ENCODE measurements at places on chromosomes 5 and 9.

- no peak for DNase-seq
These were observed 10.7 kb downstream of the PHYKPL start for GRCh38 chr5:178221853-178222252.

DNA sequence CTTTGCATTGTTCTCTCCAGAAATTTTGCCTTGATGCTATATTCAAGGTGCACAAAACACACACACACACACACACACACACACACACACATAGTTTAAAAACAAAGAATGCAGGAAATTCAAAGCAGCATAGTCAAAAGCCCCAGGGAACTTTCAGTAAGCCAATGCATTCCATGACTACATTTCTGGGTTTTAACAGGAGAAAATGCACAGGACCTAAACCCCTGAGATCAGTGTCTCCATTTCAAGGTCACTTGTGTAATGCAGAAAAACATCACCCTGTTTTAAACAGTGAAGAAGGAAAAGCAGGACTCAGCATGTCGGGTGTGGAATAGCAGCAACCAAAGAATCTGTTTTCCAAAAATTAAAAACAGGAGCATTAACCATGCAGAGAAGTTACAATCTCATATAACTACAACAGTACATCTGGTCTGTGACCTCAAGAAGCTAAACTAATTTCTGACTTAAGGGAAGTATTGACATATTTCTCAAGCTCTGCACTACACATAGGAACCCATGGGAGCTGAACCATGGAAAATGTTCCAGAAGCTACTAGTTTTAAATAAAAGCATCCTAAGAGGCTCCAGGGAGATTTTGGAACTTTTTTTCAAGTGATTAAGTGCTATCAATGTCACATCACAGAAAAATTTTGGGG is 296.7 kb downstream of the HINT1 start:
- peak; percentile 78 for DNase-seq

DNA sequence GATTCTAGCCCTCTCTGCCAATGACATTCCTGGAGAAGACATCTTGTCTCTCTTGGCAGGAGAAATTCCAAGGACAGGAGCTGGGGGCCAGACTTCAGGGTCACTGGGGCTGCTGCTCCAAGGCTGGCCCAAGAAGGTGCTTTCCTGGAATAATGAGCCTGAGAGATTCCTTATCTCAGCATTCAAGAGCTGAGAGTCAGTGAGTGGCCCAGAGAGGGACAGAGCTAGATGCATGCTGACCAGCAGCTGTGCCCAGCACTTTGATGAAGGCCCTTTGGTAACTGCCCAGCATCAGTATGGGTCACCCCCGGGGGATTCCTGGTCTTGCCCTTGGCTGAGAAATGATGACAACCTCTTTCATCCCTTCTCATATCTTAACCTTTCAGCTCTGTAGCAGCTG is 47.7 kb upstream of the CTNNA1 start:
- DNase-seq = no peak

DNA sequence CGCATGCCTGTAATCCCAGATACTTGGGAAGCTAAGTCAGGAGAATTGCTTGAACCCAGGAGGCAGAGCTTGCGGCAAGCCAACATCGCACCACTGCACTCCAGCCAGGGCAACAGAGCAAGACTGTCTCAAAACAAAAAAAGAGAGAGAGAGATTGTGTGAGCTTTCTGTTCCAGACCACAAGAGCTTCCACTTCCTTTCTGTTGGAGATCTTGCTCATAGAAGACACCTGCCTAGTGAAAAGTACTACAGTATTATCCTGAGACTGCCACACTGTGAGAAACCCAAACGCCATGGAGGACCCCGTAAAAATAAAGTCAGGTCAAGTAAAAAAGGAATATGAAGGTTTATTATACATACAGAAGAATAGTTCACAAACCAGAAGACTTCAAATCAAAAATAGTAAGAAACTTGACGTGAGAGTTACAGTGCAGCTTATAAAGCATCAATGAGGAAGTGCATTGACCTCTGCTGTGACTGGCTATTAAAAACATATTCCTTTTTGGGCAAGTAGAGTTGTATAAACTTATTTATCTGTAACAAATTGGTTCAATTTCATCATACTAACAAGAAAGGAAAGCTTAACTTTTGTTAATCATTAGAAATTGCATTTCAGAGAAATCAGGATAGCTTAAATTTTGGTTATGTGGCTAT is 4.3 kb upstream of the EMB start:
- DNase-seq = no peak

- DNase-seq = no peak
These were observed 1922.1 kb upstream of the WWC1 start for GRCh38 chr5:166369346-166369745.

- no peak for DNase-seq
These were observed 13.4 kb downstream of the ADAM19 start for GRCh38 chr5:157562111-157562581.

- no peak for DNase-seq
These were observed 207.9 kb downstream of the CNTLN start for GRCh38 chr9:17342696-17343095.

- peak; percentile 28 for DNase-seq
These were observed 60.1 kb downstream of the GADD45G start for GRCh38 chr9:89664896-89665329.

DNA sequence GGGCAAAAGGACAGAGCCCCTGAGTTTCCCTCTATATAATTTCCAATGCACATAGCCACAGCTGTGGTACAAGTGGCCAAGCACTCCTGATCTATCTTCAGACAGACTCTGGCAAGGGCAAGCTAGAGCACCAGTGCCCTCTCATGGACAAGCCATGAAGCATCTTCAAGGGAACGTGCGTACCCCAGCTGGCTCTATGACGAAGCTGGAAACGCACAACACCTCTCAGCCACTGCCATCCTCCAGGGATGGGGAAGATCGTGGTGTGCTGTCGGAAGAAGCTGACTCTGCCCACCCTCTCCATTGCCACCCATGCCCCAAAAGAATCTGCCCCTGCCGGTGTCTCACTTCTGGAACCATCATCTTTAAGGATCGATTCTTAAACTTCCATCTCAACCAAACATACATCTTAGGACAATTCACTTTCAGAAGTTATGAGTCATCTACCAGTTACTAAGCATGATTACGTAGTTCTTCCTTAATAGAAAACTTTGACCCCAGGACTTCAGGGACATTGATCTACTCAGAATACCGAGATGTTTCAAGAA is 482.9 kb downstream of the AGTPBP1 start:
- peak; percentile 45 for DNase-seq

DNA sequence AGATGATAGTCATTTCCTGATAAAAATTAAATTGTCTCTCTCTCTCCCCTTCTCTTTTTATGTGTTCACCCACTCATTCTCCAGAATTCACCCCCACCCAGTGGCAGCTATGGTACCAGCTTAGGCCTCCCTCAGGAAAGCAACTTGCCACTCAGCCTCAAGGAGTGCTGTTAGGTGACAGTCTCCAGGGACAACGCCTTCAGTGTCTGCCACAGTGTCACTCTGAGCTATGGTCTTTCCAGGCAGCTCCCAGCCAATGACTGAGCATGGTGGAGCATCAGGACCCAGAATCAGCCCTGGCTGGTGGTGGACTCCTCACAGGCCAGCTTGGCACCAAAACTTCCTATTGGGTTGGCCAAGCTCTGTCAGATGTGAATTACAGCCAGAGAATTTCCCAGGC is 140.9 kb upstream of the PIK3R1 start:
- DNase-seq = no peak

- no peak for DNase-seq
These were observed 436.5 kb downstream of the KIAA0825 start for GRCh38 chr5:94181895-94182294.

- no peak for DNase-seq
These were observed 128.0 kb upstream of the IL12B start for GRCh38 chr5:159458217-159458711.

DNA sequence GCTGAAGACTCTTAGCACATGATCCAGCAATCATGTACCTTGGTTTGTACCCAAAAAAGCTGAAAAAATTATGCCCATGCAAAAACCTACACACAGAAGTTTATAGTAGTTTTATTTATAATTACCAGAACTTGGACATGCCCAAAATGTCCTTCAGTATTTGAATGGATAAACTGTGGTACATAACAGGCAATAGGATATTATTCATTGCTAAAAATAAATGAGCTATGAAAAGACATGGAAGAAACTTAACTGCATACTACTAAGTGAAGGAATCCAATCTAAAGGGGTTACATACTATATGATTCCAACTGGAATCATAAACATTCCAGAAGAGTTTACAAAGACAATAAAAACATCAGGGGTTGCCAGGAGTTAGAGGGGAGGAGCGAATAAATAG is 25.6 kb downstream of the FBXL17 start:
- no peak for DNase-seq

DNA sequence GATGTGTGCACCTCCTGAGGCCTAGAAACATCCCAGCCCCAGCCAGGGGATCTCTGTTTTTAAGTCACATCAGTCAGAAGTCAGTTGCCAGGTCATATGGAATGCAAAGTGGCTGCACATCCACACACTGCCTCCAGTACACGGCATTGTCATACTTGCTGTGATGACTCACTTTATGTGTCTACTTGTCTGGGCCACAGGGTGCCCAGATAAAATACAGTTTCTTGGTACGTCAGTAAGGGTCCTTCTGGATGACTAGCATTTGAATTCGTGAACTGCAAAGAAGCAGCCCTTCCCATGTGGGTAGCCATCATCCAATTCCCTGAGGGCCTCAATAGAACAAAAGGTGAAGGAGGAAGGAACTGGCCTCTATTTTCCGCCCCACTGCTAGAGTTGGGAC is 27.7 kb downstream of the AUH start:
- DNase-seq = peak; percentile 9

DNA sequence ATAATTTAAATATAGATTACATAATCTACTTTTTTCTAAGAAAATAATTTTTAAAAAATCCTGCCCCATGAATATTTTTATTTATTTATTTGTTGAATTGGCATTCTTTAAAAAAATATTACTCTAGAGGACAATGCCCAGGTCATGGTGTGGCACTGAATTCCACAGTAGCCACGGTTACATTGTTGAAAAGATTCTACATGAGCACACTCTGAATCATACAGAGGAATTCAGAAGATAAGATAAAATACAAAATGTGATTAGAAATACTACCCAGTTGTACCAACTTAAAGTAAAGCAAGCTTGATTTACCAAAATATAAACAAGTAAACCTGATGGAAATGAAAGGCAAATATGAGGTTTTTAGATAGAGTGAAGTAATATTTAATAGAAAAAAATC is 183.7 kb downstream of the HCN1 start:
- DNase-seq = no peak

GRCh38 chr5:78647838-78648358 is 674 bp downstream of the LHFPL2 start:
- no peak for DNase-seq

- peak; percentile 10 for DNase-seq
These were observed 33.6 kb downstream of the ERMP1 start for GRCh38 chr9:5799314-5799713.

DNA sequence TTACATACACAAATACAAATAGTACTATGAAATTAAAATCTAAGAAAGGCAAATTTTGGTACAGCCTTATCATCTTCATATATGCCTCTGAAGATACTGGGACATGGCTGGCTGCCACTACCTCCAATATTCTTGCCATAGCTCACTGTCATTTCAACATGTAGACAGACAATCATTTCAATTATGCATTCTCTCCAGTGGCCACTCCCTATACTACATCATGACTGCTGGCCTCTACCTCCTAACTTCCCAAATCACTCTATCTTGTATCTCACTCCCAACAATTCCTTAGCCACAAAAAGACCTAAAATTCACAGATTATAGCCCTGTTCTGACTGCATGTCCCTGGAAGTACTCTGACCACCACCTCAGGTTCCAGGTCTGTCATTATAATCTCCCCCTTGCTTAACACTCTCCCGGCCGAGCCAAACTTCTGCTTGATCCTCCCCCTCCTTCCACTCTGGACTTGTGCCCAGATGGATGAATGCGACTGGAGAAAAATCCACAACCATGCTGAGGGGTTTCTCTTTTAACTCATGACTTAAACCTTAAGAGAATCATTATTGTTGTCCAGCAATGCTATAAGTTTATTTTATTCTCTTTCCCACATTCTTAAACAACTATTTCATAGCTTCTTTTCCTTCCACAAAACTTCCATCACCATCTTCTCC is 225.3 kb upstream of the TLE4 start:
- no peak for DNase-seq

GRCh38 chr5:40437452-40437861 is 242.3 kb upstream of the PTGER4 start:
- DNase-seq = peak; percentile 80

- DNase-seq = no peak
These were observed 102.1 kb downstream of the PAM start for GRCh38 chr5:102857076-102857818.

DNA sequence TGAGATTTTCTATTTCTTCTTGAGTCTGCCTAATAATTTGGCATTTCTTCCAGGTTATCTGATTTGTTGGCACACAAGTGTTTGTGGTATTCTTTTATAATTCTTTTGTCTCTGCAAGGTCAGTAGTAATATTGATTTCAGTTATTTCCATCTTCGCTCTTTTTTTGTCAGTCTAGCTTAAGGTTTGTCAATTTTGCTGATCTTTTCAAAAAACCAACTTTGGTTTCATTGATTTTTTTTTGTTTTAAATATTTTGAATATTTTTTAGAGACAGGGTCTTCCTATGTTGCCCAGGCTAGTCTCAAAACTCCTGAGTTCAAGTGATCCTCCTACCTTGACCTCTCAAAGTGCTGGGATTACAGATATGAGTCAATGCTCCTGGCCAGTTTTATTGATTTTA is 162.8 kb downstream of the BARX1 start:
- no peak for DNase-seq

- no peak for DNase-seq
These were observed 76.6 kb downstream of the CRB2 start for GRCh38 chr9:123432331-123433236.

- DNase-seq = peak; percentile 98
These were observed 25.6 kb downstream of the CAMK2A start for GRCh38 chr5:150263801-150264621.

GRCh38 chr5:133892774-133893173 is 75.7 kb downstream of the C5orf15 start:
- DNase-seq = no peak

- no peak for DNase-seq
These were observed 2.9 kb downstream of the STXBP1 start for GRCh38 chr9:127614961-127615360.

GRCh38 chr5:93570294-93571113 is 10.5 kb downstream of the NR2F1-AS1 start:
- no peak for DNase-seq

- peak; percentile 45 for DNase-seq
These were observed 2.0 kb upstream of the ANP32B start for GRCh38 chr9:97980918-97981845.
